ENCODE measurements at places on chromosomes 6 and 20. TPM values are rescaled to one million over a fixed set of nuclear protein-coding genes. Genes with fewer than 3 reads are reported as not detected.
A peak's percentile ranks its signal among the peaks of the same experiment; 100 is the strongest.

DNA sequence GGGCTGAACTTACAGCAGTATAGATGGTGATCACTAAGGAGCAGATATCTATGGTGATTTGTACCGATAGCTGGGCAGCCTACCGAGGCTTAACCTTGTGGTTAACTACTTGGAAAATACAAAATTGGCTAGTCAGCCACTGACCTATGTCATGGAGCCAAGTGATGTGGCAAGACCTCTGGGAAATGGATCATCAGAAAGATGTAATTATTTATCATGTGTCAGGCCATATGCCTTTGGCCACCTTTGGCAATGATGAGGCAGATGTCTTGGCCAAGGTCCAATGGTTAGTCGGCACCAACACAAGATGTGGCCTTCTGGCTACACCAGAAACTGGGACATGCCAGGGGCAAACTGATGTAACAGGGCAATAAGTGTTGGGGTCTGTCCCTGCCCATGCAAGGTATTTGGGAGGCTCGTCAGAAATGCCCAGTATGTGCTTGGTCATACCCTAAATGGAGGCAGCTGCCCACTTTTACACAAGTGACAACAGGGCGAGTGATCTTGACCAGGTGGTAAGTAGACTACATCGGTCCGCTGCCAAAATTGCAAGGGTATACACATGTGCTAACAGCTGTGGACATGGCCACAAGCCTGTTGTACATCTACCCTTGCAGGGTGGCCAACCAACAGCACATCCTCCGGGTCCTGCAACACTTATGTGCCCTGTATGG is 30.1 kb downstream of the HDDC2 start:
- no peak for DNase-seq
- H3K36me3 ChIP-seq = peaks cover 31% of the 10 kb centered on the region

DNA sequence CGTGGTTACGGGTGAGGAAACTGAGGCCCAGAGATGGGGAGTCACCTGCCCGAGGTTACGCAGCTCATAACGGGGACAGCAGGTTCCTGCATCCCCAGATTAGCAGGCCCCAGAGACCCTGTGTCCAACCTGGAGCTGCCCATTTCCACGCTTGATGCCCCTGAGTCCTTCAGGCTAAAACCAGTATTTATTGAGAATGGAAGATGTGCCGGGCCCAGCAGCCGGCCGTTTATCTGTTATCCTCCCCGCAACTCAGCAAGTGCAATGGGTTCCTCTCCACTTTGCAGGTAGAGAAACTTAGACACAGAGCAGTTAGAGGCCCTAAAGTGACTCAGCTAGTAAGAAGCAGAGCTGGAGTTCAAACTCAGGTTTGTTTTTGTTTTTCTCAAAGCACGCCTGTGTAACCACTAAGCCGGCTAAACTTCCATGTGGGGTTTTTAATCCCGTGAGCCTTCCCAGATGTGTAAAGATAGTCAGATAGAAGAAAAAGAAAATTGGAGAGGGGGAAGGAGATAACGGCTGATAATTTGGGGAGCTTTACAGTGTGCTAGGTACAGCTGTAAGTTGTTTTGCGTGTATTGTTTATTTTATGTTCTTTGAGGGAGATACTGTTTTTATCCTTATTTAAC is 775 bp downstream of the PFDN4 start:
- DNase-seq = no peak
- no peaks in the 10 kb centered on the region for H3K27me3 ChIP-seq
- H3K27ac ChIP-seq = peak overlapping the region; percentile 96
- peaks cover 16% of the 10 kb centered on the region for H3K4me1 ChIP-seq
- no peaks in the 10 kb centered on the region for H3K36me3 ChIP-seq

DNA sequence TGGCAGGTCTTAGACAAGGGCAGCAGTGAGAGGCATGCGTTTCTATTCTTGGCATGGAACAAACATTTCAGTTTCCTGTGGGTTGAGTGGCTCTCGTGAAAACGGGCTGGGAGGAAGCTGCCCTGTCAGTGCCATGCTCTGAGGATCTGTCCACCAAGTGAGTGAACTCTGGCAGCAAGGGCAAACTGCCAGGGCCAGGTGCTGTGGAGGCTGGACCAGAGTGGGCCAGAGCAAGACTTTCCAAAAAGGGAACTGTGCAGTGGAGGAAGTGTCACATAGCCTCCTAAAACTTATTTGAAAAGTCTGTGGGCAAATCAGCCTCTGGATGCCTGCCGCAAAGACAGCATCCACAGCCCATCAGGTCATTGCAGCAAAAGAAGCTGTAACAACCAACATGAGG is 44.2 kb upstream of the TAB2 start:
- H3K27ac ChIP-seq = no peak overlapping the region
- H3K36me3 ChIP-seq = no peaks in the 10 kb centered on the region
- H3K27me3 ChIP-seq = no peaks in the 10 kb centered on the region
- DNase-seq = no peak
- no peaks in the 10 kb centered on the region for H3K4me1 ChIP-seq

- no peaks in the 10 kb centered on the region for H3K36me3 ChIP-seq
- no peak overlapping the region for H3K27ac ChIP-seq
- no peaks in the 10 kb centered on the region for H3K4me1 ChIP-seq
Measured at GRCh38 chr20:56924292-56925081, 295.4 kb downstream of the TFAP2C start.

- no peaks in the 10 kb centered on the region for H3K27me3 ChIP-seq
- no peak for DNase-seq
- no peak overlapping the region for H3K4me3 ChIP-seq
- H3K4me1 ChIP-seq = no peaks in the 10 kb centered on the region
Measured at GRCh38 chr6:97732045-97732444, 449.0 kb upstream of the MMS22L start.

GRCh38 chr6:158064725-158065251 is 83.1 kb downstream of the SYNJ2 start:
- no peaks in the 10 kb centered on the region for H3K27me3 ChIP-seq
- no peak overlapping the region for H3K27ac ChIP-seq
- H3K4me1 ChIP-seq = peaks cover 26% of the 10 kb centered on the region
- no peaks in the 10 kb centered on the region for H3K36me3 ChIP-seq

DNA sequence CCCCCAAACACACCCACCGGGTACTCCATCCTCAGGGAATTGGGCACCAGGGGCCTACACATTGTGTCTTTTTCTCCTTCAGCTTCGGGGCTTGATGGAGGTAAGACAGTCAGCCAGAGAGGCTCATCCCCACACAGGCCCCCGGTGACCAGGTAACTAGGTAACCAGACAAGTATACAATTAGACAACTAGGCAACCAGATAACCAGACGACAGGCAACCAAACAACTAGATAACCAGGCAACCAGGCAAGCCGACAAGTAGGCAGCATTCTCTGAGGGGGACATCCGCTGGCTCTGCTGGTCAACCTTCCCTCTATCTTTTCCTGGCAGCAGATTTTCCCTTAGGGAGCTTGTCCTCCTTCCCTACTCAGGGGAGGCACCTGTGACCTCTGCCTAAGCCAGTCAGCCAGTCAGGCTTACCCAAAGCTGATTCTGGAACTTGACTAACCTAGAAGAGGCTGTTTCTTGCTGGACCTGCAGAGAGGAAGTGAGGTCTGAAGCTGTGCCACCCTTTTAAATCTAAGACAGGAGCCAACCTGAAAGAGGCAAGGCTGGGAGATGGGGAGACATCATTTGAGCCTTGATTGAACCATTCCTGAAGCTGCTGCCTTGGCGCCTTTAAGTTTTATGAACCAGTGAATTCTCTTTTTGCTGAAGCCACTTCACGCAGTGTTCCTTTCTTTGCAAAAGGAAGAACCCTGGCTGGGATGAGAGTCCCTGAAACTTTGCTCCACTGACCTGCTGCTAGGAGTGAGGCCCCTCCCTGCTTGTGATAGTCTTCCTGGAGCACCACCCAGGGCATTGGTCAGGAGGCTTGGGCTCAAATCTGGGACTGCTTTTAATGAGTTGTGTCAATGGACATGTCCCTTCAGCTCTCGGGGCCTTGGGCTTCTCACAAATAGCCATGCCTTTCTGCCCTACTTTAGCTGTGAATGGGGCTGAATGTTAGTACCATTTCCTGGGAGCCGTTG is 96.4 kb upstream of the RNF24 start:
- DNase-seq = peak; percentile 48
- no peaks in the 10 kb centered on the region for H3K36me3 ChIP-seq
- H3K27ac ChIP-seq = peak overlapping the region; percentile 23
- no peaks in the 10 kb centered on the region for H3K27me3 ChIP-seq

- no peaks in the 10 kb centered on the region for H3K36me3 ChIP-seq
- H3K4me3 ChIP-seq = peak within 1 kb of the TSS; percentile 71
- H3K27me3 ChIP-seq = no peaks in the 10 kb centered on the region
- peak; percentile 87 for DNase-seq
Measured at GRCh38 chr6:31497531-31498476, at the start of gene MICB. Gene MICB (plus strand): TSS chr6:31498145. CDS start chr6:31498194, 49 bp downstream.

- H3K27ac ChIP-seq = no peak overlapping the region
- peak; percentile 76 for DNase-seq
- no peaks in the 10 kb centered on the region for H3K4me1 ChIP-seq
- no peak overlapping the region for H3K4me3 ChIP-seq
- no peaks in the 10 kb centered on the region for H3K27me3 ChIP-seq
Measured at GRCh38 chr20:1212607-1213396, 9.5 kb downstream of the C20orf202 start.

GRCh38 chr20:11777387-11778205 is 140.1 kb upstream of the BTBD3 start:
- H3K4me3 ChIP-seq = peak overlapping the region; percentile 17
- no peaks in the 10 kb centered on the region for H3K4me1 ChIP-seq
- no peak for DNase-seq
- no peaks in the 10 kb centered on the region for H3K27me3 ChIP-seq
- no peak overlapping the region for H3K27ac ChIP-seq

DNA sequence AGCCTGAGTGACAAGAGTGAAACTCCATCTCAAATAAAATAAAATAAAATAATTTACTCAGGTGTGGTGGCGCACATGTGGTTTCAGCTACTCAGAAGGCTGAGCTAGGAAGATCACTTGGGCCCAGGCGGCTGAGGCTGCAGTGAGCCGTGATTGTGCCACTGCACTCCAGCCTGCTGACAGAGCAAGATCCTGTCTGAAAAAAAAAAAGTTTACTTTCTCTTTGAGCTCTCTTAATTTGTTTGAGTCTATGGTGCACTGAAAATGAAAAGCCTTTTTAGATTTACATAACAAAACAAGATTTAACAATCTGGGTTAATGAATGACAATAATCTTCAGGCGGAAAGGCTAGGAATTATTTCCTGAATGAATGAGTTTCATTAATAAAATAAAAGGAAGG is 23.3 kb upstream of the NHSL1 start:
- H3K4me3 ChIP-seq = no peak overlapping the region
- no peak for DNase-seq

GRCh38 chr20:11660673-11661072 is 257.0 kb upstream of the BTBD3 start:
- H3K36me3 ChIP-seq = no peaks in the 10 kb centered on the region
- H3K4me3 ChIP-seq = no peak overlapping the region
- H3K27me3 ChIP-seq = no peaks in the 10 kb centered on the region
- H3K27ac ChIP-seq = no peak overlapping the region
- DNase-seq = no peak

GRCh38 chr6:32140420-32141046 is 10.4 kb upstream of the FKBPL start:
- no peaks in the 10 kb centered on the region for H3K36me3 ChIP-seq
- H3K27ac ChIP-seq = no peak overlapping the region
- no peaks in the 10 kb centered on the region for H3K27me3 ChIP-seq

GRCh38 chr20:32664678-32665159 is 9.0 kb downstream of the C20orf203 start:
- no peak for DNase-seq
- H3K27ac ChIP-seq = no peak overlapping the region
- H3K4me3 ChIP-seq = no peak overlapping the region
- H3K27me3 ChIP-seq = no peaks in the 10 kb centered on the region
- no peaks in the 10 kb centered on the region for H3K36me3 ChIP-seq

DNA sequence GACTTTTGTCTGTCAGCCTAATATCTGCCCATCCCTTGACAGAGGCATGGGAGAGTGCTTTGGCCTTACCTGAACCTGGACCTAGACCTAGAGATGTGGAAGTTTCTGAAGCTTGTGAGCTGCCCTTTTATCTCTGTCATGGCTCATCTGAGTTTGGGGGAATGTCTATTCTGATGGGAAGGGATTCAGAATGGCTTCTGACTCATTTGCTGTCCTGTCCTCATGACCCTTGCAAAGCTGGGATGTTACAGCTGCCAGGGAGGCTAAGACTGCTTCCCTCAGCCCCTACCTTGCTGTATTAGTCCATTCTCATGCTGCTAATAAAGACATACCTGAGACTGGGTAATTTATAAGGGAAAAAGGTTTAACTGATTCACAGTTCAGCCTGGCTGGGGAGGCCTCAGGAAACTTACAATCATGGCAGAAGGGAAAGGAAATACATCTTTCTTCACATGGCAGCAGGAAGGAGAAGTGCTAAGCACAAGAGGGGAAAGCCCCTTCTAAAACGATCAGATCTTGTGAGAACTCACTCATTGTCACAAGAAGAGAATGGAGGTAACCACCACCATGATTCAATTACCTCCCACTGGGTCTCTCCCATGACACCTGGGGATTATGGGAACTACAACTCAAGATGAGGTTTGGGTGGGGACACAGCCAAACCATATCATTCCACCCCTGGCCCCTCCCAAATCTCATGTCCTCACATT is 252.2 kb downstream of the ERMARD start:
- H3K27ac ChIP-seq = no peak overlapping the region
- no peaks in the 10 kb centered on the region for H3K36me3 ChIP-seq
- no peaks in the 10 kb centered on the region for H3K4me1 ChIP-seq
- DNase-seq = no peak
- H3K4me3 ChIP-seq = no peak overlapping the region

DNA sequence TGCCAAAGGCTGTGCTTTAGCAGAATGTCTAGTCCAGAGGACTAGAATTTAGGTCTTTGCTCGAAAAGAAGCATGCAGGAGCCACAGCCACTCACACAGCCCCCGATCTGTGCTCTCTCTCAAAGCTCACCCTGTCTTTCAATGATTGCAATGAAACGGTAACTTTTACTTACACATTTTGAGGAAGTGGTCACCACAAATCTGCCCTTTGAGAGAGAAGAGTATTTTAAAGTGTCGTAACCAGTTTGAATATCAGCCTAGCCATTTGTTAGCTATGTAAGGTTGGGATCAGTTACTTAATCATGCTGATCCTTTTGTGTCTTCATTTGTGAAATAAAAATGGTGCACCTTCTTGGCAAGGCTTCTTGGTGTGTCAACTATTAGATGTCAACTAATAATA is 209.0 kb downstream of the TFAP2A start:
- no peaks in the 10 kb centered on the region for H3K27me3 ChIP-seq
- no peak overlapping the region for H3K4me3 ChIP-seq
- no peaks in the 10 kb centered on the region for H3K4me1 ChIP-seq
- H3K36me3 ChIP-seq = no peaks in the 10 kb centered on the region

DNA sequence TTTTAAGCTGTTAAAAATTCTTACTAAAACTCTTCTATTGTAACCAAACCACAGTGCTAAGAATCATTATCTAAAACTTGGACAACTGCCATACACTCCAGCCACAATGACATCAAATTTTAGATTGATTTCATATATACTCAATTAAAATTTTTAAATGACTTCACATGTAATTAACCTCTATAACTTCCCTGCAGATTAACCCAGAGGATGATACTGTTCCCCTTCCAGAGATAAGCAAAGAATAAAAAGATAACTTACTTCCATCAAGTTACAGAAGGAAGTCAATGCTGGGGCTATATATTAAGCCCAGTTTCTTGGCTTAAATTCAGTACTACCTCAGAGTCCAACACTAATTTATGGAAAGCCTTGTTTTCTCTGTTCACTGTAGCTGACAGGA is 71.3 kb downstream of the ARHGAP18 start:
- H3K36me3 ChIP-seq = no peaks in the 10 kb centered on the region
- no peaks in the 10 kb centered on the region for H3K4me1 ChIP-seq
- no peaks in the 10 kb centered on the region for H3K27me3 ChIP-seq
- H3K27ac ChIP-seq = no peak overlapping the region

PI3 gene
- not detected for total RNA-seq

HLA-DRB1 gene
- 82.5 TPM for total RNA-seq

CD40 gene
- total RNA-seq = 34.7 TPM

CCN5 gene
- 377 TPM for total RNA-seq

RSPO3 gene
- 0.53 TPM for total RNA-seq

PXMP4 gene
- 38.0 TPM for total RNA-seq

TBP gene
- total RNA-seq = 10.2 TPM

INSM1 gene
- total RNA-seq = not detected

HTR1E gene
- not detected for total RNA-seq

CCN2 gene
- total RNA-seq = 916 TPM

All from ascending aorta (tissue), 2 donors.